CD4-positive, alpha-beta T cell treated with Interferon alpha-2 for 1 hour (primary cell): ENCODE measurements at places on chromosomes 7 and 10.

- no peak for DNase-seq
Observed at GRCh38 chr10:30980951-30981616, 50.6 kb downstream of the ZNF438 start.

DNA sequence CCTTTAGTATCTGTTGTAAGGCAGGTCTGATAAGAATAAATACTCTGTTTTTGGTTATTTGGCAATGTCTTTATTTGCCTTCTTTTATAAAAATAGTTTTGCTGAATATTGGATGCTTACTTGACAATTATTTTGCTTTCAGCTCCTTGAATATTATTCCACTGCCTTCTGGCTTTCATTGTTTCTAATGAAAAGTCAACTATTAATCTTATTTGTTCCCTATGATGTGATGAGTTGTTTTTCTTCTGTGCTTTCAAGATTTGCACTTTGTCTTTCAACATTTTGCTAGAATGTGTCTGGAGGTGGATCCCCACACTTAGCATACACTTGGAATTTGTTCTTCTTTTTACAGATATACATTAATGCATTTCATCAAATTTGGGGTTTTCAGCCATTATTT lies 203.8 kb upstream of the PTPRZ1 start:
- no peak for DNase-seq

- DNase-seq: peak; percentile 28
Observed at GRCh38 chr10:89207801-89208551, 859 bp upstream of the CH25H start.

DNA sequence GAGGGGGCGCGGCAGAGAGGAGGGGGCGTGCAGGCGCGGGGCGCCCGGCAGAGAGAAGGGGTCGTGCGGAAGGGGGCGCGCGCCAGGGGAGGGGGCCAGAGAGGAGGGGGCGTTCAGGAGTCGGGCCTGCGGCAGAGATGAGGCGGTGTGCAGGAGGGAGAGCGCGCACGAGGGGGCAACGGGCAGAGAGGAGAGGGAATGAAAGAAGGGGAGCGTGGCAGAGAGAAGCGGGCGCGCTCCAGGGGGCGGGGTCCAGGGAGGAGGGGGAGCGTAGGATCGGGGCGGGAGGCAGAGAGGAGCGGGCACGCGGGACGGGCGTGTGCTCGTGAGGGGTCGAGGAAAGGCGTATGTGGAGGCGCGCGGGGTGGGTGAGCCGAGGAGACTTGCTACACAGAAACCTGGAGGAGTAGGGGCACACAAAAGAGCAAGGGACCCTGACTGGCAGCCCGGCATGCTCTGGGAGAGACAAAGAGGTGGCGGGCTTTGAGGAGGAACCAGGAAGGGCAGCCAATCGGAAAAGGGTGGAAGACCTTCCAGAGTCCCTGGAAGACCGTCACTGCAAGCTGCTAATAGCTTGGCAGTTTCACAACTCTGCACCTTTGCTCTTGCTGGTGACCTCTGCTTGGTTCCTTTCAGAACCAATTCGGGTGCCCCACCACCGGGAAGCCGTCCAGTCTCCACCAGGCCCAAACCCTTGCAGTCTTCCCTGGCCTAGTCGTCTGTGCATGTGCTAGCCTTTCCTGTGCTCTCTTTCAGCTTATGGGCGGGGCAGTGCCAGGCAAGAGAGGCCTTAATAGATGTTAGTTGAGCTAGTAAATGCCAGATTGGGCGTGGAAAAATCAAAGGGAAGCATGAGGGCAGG lies 639 bp downstream of the DYDC2 start:
- no peak for DNase-seq

- DNase-seq: no peak
Observed at GRCh38 chr7:142776206-142776844, 5.6 kb downstream of the PRSS2 start.

DNA sequence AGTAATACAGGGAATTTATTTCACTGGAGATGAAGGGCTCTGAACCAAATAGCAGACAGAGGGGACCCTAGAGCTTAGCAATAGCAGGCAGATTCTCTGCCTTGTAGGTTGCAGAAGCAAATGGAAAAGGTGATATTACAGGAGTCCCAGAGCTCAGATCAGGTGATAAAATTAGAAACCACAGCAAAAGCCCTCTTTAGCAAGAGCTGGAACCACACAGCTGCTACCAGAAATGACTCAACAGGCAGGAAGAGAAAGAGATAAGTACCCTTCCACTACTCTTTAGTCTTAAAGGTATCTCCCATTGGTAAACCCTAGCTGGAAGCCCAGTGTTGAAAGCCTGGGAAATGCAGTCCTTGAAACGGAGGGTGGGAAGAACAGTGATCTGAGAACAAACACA lies 535.6 kb upstream of the GHITM start:
- DNase-seq: no peak

DNA sequence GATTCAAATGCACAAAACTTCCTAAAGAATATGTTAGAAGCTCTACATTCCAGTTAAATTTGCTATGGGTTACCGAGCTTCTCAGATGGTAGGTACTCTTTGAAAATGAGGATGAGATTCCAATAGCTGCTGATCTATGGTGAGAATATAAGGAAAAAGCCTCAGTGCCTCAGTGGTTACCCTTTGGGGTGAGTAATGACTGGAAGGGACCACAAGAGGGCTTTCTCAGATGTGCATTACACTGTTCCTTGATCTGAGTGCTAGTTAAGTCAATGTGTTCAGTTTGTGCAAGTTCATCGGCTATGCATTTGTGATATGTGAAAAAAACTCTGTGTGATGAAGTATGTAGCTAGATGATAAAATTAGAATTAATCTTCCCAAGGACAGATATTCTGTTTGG lies 3.5 kb downstream of the NRCAM start:
- no peak for DNase-seq

DNA sequence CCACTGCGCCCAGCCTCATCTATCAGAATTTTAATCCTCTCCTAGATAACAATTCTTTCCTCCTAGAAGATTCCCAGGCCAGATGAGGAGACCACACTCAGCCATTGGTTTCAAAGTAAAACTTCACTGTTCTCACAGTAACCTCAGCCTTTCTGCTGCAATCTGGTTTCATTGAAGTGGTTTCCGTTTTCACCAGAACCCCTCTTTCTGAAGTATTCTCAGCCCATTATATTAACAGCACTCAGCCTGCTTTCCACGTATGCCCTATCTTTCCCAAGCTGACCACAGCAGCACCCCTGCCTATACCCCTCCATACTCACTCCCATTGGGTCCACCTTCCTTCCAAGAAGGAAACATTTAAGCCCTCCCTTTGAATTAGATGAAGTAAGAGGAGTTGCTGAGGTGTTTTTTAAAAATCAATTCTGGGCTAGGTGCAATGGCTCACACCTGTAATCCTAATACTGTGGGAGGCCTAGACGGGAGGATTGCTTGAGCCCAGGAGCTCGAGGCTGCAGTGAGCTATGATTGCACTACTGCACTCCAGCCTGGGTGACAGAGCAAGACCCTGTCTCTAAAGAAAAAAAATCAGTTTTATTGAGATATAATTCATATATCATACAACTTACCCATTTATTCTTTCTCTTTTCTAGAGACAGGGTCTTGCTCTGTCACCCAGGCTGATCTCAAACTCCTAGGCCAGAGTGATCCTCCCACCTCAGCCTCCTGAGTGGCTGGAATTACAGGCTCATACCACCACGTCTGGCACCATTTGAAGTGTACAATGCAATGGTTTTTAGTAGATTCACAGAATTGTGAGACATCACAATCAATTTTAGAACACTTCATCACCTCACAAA lies 11.3 kb downstream of the PLAU start:
- peak; percentile 8 for DNase-seq

- DNase-seq: no peak
Observed at GRCh38 chr7:158837790-158838637, 8.7 kb upstream of the ESYT2 start.

GRCh38 chr10:32489901-32490300 lies 44.0 kb downstream of the CCDC7 start:
- no peak for DNase-seq

DNA sequence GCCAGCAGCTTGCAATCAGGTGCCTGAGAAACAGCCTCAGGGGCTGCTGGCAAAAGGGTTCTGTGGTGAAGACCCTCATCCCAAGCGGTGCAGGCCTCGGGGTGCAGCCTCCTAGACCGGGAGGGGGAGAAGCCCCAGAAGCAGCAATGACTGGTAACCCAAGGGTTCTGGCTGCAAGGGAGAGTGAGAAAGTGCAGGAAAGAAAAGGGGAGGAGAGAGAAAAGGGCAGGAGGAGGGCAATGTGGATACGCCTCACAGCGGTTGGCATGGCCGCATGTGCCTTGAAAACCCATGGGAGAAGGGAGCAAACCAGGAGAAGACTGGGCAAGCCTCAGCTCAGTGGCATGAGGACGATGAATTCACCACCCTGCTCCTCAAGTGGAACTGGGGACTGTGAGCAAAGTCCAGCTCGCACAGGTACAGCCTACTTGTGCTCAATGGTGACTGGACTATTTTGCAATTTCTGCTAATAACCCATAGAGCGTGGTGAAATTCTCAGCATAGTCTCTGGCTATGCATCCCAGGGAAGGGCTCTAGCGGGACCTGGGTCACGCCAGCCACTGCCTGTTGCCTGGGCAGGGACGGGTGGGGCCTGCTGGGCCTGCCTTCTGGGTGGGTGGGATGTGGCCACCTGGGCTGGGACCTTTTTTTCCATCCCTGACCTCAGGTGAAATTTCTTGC lies 6.2 kb downstream of the CLRN3 start:
- no peak for DNase-seq

GRCh38 chr7:92875719-92876118 lies 39.3 kb upstream of the CDK6 start:
- no peak for DNase-seq

DNA sequence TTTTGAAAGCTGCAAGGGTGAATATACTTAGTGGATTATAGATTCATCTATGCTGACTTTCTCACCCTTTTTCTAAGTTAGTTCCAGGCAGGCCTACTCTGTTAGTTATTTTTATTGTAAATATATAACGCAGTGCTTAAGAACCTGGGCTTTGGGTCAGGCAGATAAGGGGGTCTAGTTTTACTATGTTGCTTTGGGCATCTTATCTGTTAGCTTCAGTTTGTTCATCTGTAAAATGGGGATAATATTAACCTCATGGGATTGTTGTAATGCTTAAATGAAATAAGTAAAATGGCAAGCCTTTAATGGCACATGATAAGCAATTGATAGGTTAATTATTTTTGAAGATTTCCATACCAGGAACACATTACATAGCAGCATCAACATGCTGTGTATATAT lies 79.5 kb downstream of the ST7 start:
- no peak for DNase-seq

DNA sequence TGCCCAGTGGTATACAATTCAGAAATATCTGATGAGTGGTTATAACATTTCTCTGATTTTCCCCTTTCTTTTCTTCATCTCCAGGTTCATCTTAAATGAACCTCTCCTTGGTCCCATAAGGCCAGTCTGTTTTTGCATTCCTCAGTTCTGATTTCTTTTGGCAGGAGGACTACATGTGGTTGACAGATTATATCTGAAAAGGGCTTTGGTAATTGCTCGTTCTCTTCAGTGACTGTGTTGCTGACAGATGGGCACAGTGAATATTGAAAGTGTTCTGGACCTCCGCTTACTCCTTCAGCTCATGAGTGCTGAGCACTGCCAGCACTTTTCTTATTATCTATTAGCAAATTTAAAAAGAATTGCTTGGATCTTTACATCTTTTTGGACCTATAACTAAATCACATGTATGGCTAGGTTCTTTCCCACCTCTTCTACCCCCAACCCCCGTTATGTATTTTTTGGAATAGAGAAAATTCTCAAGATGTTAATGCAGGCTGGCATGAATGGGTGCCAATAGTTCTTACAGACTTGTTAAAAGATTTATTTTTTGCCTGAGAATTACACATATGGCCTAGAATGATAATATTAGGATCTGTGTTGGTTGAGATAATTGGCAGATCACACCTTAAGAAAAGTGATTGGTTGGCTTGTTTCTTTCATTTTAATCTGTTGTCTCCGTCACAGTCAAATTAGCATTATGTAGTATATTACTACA lies 323.0 kb downstream of the EXOC4 start:
- no peak for DNase-seq

- no peak for DNase-seq
Observed at GRCh38 chr7:125423458-125424155, 494.0 kb upstream of the POT1 start.

- DNase-seq: no peak
Observed at GRCh38 chr10:21497177-21497807, 28.2 kb downstream of the SKIDA1 start.

GRCh38 chr7:141889321-141889720 lies 26.9 kb upstream of the OR9A4 start:
- peak; percentile 18 for DNase-seq

DNA sequence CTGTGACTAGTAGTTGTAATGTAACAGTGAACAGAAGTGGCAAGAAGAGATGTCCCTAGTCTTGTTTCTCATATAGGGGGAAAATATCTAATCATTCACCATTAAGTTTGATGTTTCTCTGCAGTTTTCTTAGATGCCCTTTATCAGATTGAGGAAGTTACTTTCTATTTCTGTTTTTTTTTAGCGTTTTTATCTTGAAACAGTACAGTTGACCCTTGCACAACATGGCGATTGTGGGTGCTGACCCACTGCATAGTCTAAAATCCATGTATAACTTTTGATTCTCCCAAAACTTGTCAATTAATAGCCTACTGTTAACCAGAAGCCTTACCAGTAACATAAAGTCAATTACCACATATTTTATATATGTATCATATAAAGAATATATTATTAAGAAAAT lies 192.0 kb downstream of the ADK start:
- DNase-seq: no peak

GRCh38 chr7:150937848-150938561 lies 40.1 kb downstream of the KCNH2 start:
- peak; percentile 19 for DNase-seq
